RCC 7860 (cell line): ENCODE measurements at places on chromosomes 2 and 18.
A peak's percentile ranks its signal among the peaks of the same experiment; 100 is the strongest.

GRCh38 chr2:23824777-23825212, 102.1 kb downstream of the ATAD2B start:
- peak; percentile 46 for DNase-seq

GRCh38 chr2:16617282-16618266, 48.1 kb downstream of the CYRIA start:
- DNase-seq, result peak; percentile 19

DNA sequence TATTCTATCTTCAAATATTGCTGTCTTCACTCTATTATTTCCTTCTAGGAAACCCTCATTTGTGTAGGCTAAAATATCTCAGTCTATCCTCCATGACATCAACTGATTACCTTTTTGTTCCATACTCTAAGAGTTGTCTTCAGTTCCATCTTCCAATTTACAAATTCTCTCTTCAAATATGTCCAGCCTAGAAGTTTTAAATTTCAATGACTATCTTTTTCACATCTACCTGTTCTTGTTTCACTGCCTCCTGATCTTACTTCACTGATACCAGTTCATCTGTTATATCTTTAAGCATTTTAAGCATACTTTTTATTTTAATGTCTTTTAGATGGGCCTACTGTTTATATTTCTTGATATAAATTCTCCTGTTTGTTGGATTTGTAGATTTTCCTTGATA, 53.6 kb upstream of the COX7A2L start:
- no peak for DNase-seq

DNA sequence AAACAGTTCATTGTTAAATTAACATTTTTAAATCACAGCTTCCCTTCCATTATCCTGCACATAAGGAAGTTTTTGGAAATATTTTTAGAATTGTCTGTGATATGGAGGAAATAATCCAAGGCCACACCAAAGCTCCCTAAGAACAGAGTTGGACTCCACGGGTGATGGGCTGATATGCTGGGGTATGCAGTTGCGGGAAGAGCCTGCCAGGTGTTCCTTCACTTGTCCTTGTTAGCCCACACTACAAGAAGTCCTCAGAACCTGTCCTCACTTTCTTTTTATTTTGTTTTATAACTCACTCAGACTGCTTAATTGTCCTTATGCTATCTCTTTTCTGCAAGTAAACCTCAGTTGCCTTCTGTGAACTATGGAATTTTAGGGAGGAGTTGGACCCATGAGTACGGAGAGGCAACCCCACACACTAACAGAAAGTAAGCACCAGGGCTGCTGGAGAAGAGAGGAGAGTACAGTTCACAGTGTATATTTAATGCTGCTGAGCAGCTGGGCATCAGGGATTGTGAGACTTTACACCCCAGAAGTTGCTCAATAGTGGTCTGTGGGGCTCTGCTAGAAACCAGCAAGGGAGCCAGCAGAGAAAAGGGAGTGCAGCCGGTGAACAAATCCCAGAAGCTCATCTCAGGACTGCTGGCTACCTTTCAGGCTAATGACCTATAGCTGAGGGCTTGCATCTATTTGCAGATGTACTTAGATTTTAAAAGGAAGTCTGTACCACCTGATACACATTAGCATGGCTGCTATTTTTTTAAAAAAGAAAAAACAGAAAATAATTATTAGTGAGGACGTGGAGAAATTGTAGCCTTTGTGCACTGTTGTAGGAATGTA, 280.1 kb upstream of the STON1 start:
- DNase-seq, result no peak

- DNase-seq, result no peak
These were observed 1.3 kb downstream of the CYP27C1 start for GRCh38 chr2:127218812-127219170.

- DNase-seq, result no peak
These were observed 12.1 kb upstream of the TTN start for GRCh38 chr2:178819147-178819875.

DNA sequence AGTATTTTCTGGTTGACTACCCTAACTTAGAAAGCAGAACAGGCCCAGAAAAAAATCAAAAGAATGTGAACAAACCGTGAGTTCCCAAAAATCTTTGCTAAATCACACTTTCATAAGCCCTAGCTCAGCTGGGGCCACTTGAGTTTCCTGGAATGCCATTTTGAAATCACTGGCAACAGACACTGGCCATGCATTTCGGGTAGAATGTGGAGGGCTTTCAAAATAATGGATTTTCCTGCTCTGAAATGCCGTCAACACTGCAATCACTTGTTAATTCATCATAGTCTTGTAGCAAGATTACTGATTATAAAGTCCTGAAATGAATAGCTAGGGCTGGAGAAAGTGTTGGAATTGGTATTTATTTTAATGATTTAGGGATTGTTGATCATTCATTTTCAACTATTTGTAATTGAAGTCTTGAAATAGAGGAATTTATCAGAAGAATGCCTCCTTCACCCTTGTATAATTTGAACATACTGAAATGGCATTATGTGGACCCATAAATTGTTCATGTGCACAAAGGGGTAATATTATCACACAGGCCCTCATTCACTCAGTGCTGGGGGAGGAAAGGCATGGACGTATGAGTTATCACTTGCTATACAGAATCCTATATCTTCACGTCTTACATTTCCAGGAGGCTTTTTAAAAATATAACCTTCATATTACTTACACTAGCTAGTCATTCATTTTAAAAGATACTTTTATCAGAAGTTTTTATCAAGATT, 134.8 kb downstream of the DTNA start:
- DNase-seq, result no peak

DNA sequence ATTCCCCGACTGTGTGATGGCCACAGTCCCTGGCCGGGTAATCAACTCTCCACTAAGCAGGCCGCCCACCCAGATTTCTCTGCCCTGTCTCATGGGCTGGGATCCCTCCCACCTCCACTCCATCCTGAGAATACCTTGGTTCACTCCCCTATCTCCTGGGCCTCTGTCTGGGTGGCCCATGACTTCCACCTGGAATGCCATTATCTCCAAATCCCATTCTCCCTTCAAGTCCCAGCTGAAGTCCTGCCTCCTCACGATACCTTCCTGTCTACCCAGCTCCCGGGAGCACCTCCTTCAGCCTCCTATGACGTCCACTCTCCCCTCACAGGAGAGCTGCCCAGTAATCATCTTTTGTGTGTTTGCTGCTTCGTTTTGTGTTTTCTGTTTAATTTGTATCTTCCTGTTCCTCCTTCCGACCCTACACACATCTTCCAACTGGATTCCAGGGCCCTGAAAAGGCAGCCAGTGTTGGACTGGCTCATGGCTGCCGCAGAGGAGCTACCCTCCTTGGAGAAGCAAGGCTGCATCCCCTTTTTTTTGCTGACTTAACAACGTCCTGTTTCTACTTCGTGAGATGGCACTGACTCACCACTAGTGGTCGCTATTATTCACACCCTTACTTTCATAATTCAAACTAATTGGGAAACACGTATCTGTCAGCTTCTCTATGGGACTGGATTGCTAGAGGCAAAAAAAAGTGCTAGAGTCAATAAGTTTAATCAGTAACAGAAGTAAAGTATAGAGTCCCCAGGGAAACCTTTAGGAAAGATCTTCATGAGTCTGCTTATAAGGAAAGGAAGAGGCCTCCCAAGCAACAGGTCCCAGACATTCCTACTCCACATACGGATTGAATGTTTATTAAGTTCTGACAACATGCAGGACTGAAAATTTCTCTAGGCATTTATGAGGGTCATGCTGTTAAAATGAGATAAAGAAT, 171.9 kb upstream of the GATA6 start:
- DNase-seq, result peak; percentile 46

- DNase-seq, result peak; percentile 67
These were observed 50.8 kb upstream of the UGP2 start for GRCh38 chr2:63790906-63791305.

DNA sequence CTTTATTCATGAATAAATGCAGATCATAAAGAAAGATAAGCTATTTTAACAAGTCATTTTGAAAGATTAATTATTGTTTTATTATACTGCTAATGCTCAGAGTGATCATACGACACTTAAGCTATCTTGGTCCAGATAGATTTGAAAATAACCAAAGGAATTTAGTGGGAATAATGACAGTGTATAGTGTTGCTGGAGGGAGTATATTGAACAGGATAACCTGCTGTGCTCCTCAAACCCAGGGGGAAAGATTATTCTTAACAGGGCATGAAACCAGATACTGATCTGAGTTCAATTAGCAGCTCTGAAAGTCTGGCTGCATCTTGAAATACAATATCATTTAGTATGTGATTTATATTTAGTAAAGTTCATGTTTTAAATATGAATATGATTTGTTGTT, 216.3 kb upstream of the ITGA4 start:
- no peak for DNase-seq

DNA sequence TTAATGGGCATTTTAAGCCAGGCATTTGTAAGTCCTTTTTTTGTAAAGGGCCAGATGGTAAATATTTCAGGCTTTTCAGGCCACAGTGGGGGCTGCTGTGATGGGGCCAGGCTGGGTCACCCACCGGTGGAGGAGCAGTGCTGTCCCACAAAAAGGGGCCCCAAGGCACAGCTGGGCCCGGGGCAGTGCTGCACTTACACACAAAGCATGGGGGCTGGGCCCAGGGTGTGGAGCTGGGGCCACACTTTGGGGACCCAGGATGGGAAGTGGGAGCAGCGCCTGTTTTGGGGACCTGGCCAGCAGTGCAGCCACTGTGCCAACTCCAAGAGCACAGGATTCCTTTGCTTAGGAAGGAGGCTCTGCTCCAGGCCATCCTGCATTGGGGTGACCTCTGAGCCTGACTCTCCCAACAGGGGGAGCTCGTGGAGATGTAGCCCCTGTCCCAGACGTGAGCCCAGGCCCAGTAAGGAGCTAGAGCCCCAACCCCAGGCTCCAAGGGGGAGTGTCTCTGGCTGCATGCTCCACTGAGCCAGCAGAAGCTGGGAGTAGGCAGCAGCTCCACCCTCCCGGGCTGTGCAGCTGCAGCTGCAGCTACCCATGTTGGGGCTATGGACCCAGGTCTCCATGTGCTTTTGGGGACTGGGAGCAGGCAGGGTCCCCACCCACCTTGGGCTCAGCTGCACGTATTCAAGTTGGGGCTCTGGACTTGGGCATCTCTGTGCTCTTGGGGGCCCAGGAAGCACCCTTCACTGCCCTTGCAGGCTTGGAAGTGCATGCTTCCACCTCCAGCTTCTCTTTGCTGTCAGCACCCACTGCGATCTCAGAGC, 1036.5 kb upstream of the CNTNAP5 start:
- no peak for DNase-seq
